ENCODE measurements at places on chromosomes 16 and 17.
A peak's percentile ranks its signal among the peaks of the same experiment; 100 is the strongest.

GRCh38 chr17:8277317-8277716, 11.2 kb upstream of the RANGRF start:
- DNase-seq, result no peak

DNA sequence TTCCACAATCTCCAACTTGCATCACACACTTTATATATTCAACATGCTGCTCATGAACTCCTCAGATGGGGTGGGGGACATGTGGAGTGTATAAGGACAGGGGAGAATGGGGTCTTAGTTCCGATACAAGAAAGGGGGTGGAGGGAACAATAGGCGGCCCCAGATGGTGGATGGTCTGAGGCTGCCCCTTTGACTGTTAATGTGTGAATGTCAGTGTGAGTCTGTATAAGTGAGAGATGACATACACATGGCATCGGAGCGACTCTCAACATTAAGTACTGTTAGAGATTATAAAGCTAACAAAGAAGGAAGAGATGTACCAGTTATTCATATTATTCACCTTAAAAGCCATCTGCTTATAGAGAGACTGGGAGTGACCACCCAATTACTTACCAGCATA, 193.1 kb downstream of the AXIN2 start:
- DNase-seq, result no peak

GRCh38 chr17:2398655-2399571, 1.9 kb downstream of the MNT start:
- DNase-seq, result peak; percentile 61

GRCh38 chr17:39186481-39187002, 10.9 kb downstream of the CACNB1 start:
- DNase-seq, result no peak

- peak; percentile 31 for DNase-seq
Observed at GRCh38 chr17:55090079-55090492, 121.5 kb downstream of the STXBP4 start.

GRCh38 chr17:36949461-36949927, 740 bp downstream of the AATF start:
- no peak for DNase-seq

DNA sequence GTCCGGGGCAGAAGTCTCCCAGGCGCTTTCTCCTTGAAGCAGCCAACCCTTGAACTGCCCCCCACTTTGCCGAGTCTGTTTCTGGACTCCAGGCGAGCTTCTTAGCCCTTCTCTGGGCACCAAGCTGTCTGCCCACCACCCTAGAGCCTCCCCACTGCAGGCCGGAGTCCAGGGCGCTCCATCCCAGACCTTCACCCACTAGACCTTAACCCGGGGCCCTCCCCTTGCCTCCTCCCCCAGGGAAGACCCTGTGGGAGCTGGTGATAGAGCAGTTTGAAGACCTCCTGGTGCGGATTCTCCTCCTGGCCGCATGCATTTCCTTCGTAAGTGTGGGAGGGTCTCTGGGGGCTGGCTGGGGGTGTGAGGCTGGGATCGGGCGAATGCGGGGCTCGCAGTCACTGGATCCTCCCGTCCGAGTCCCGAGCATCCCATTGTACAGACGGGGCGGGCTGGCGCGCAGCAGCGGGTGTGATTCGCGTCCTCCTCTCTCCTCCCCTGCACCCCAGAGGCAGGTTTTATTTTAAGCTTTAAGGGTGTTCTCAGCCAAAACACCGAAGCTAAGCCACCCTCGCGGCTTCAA, 1.1 kb downstream of the ATP2A1 start:
- DNase-seq, result no peak

GRCh38 chr17:79944251-79944812, 91.3 kb downstream of the TBC1D16 start:
- DNase-seq, result no peak

DNA sequence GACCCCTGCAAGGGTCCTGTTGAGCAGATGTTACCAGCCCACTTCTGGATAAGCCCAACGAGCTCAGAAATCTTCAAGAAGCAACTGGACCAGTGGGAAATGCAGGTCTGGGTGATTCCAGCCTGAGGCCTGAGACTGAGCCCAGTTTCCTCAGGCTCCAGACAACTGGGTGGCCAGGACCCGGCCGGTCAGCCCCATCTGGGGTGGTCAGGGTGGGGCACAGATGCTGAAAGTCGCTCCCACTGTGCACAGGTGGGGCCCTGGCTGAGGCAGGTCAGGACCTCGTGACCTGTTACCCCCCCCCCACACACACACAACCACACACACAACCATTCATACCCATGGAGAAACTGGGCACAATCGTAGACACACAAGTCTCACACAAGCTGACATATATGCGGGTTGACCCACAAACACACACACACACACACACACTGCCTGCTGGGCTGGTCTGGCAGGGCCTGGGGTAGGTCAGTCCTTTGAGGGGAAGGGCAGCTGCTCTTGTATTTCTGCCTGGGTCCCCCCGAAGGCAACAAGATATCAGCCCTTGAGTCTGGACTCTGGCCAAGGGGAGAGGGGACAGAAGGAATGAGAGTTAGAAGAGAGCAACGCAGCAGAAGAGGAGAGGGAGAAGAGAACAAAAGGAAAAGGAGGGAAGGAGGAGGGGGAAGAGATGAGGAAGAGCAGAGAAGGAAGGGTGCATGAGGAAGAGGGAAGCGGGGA, 99.0 kb upstream of the CDH5 start:
- no peak for DNase-seq

DNA sequence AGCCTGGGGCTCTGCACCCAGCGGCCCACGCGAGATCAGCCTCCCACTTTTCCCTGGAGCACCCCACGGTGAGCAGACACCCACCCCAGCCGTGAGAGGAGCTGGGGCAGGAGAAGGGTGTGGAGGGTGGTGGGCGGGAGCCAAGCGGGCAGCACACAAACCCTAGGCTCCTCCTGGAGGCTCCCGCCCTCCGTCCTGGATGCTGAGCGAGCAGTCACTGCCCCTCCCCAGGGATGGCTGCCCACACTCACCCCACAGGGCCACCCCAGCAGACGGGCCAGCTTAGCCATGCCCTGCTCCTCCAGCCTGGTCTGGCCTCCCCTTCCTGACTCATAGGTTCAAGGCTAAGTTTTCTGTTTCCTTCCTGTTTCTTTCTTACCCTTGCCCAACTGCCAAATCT, 15.7 kb upstream of the ABCC3 start:
- no peak for DNase-seq

- DNase-seq, result no peak
Observed at GRCh38 chr17:49515196-49515770, 20.2 kb downstream of the NGFR start.

- no peak for DNase-seq
Observed at GRCh38 chr16:50954469-50954868, 196.6 kb downstream of the SALL1 start.

DNA sequence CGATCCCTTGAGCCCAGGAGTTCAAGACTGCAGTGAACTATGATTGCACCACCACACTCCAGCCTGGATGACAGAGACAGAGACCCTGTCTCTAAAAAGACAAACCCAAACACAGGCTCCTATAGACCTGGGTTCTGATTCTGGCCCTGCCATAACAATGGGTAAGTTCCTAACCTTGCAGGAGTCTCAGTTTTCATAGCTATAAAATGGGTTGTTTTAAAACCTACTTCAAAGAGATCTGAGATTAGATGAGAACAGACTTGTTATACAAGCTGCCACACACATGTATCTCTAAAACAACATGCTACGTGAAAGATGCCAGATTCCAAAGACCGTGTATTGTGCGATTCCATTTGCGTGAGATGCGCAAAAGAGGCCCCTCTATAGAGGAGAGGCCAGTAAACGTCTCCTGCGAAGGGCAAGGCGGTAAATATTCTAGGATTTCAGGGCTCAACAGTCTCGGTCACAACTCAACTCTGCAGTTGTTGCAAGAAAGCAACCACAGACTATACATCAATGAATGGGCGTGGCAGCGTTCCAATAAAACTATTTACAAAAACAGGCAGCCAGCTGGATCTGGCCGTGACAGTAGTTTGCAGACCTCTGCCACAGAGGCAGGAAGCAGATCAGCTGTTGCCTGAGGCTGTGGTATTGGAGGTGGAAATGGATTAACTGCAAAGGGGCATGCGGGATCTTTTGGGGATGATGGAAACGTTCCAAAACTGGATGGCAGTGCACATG, 5.9 kb downstream of the CORO7 start:
- DNase-seq, result no peak

DNA sequence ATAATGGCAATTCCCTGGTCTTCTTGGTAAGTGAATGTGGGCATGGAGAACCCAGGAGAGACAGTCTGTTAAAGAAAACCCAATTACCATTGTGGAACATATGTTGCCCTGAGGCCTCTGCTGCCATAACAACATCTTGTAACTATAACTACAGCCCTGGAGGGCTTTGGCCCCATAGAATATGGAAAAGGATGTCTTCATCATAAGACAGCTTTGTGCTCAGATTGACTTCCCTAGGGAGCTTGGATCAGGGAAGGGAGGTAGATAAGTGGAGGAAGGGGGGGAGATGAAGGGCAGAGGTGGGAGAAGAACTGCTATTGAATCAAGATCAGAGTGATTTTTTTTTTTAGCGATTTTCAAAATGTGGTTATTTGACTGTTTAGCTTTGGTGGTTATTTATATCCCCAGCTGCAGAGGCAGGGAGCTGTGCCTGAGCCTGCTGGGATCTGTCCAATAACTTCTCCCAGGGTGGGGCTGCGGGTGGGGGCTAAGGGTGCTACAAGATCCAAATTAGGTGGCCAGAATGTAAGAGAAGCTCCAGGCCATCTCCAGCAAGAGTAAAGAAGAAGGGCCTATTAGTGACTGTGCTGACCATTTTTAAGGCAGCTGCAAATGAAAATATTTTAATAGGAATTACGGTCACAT, 5.3 kb upstream of the KAT7 start:
- DNase-seq, result no peak

GRCh38 chr16:980595-980854, 1.0 kb upstream of the SOX8 start:
- DNase-seq, result no peak

DNA sequence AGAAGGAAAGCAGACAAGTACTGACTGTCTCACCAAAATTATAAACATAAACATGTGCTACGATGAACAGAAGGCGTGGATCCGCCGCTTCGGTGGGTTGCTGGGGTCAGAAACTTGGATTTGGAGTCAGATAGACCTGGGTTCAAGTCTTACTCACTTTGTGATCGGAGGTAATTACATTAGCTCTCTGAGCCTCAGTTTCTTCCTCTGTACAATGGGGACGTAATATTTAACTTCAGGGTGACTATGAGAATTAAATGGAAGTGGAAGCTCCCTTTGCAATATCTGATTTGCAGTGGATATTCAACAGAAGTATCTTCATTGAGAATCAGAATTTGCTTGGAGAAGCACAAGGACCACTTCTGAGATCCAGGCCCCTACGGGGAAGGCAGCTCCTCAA, 6.2 kb downstream of the RHBDL3 start:
- no peak for DNase-seq

- no peak for DNase-seq
Observed at GRCh38 chr17:41660221-41660711, 28.4 kb upstream of the EIF1 start.

- DNase-seq, result no peak
Observed at GRCh38 chr16:60792437-60792836, 1243.8 kb downstream of the CDH8 start.

- no peak for DNase-seq
Observed at GRCh38 chr16:4200781-4201137, 41.1 kb downstream of the SRL start.

DNA sequence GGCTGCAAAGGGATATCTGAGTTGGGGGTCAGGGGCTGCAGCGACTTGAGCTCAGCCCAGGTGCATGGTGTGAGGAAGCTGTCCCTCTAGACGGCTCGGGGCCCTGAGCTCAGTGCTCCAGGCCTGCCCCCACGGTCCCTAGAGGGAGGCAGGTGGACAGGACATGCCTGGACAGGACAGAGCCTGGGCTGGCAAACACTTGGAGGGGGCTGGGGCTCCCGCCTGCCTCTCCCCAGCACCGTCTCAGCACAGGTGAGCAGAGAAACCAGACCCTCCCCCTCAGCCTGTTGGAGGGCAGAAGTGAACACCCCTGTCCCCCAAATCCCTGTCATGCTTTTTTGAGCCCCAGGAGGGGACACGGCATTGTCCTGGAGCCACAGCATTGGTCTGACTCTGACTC, 11.4 kb upstream of the SLC38A10 start:
- no peak for DNase-seq

DNA sequence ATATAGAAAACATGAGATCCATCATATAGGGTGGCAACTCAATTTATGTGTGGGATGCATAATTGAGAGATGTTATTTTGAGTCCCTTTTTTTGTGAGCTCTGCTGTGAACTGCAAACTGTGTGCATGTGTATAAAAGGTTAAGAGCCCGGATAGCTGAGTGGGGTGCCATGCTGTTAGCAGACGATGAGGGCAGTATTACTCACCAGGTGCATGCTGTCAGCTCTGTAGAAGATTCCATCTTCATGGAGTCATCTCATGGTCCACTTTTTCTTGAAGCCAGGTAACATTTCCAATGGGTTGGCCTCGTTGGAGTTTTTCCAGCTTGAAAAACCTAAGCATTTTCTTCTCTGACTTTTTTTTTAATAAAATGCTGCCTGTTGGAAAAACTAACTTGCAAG, 43.0 kb upstream of the RHBDL3 start:
- no peak for DNase-seq

GRCh38 chr17:6323626-6324356, 111.1 kb downstream of the AIPL1 start:
- no peak for DNase-seq

DNA sequence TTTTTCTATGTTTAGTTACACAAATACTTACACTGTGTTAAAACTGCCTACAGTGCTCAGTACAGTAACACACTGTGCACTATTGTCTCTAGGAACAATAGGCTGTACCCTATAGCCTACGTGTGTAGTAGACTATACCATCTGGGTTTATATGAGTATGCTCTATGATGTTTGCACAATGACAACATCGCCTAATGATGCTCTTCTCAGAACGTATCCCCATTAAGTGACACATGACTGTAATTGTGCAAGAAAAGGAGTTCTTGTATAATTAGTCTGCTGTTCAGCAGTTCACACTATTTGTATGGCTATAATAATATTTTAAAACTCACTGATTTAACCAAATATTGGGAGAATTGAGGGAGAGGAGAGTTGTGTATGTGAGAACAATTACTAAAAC, 173.7 kb downstream of the TRIM37 start:
- DNase-seq, result no peak

GRCh38 chr16:66304961-66305360, 61.5 kb upstream of the CDH5 start:
- no peak for DNase-seq
